ENCODE measurements at places on chromosomes 2 and 18. TPM values are rescaled to one million over a fixed set of nuclear protein-coding genes. Genes with fewer than 3 reads are reported as not detected.

GRCh38 chr2:176468457-176469113 is 199.3 kb downstream of the MTX2 start:
- peaks cover 3% of the 10 kb centered on the region for H3K36me3 ChIP-seq
- no peak for DNase-seq
- H3K27ac ChIP-seq, result no peak overlapping the region

DNA sequence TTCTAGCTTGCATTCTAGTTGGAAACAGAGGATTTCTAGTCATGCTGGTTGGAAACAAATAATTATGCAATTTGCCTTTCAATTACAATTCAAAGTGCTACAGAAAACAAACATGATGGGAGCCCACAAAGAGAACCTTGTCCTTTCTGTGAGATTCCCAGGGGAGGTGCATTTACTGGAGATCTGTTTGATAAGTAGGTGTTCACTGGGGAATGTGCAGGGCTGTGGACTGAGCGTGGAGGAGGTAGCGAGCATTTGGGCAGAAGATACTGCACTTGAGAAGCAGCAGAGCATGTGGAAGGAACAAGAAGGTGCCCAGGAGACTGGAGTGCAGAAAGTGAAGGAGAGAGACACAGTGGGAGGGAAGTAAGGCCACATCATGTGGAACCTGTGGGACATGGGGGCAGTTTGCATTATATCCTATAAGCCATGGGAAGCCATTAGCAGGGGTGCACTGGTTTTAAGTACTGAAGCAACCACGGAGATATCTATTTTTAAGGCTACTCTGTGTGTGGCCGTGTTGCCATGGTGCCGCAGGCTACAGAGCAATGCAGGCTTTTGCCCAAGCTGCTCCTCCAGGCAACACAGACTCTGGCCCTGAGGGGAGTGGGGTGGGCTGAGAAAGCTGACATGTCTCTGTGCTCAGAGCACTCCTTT is 154.0 kb downstream of the ANTXR1 start:
- DNase-seq, result no peak
- no peak overlapping the region for H3K4me3 ChIP-seq
- no peak overlapping the region for H3K27ac ChIP-seq
- peaks cover 2% of the 10 kb centered on the region for H3K4me1 ChIP-seq
- H3K36me3 ChIP-seq, result no peaks in the 10 kb centered on the region

DNA sequence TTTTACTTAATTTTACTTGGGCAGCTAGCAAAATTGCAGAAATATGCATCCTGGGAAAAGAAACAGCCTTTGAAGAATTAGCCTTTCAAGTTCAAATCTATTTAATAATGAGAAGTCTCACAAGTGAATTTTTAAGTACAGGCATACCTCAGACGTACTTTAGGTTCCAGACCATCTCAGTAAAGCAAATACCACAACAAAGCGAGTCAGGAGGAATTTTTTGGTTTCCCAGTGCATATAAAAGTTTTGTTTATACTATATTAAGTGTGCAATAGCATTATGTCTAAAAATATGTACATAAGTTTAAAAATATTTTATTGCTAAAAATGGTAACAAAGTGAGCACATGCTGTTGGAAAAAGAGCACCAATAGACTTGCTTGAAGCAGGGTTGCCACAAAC is 50.8 kb upstream of the TWSG1 start:
- H3K36me3 ChIP-seq, result peaks cover 32% of the 10 kb centered on the region
- no peak overlapping the region for H3K27ac ChIP-seq
- no peak overlapping the region for H3K4me3 ChIP-seq
- H3K4me1 ChIP-seq, result no peaks in the 10 kb centered on the region
- DNase-seq, result no peak

DNA sequence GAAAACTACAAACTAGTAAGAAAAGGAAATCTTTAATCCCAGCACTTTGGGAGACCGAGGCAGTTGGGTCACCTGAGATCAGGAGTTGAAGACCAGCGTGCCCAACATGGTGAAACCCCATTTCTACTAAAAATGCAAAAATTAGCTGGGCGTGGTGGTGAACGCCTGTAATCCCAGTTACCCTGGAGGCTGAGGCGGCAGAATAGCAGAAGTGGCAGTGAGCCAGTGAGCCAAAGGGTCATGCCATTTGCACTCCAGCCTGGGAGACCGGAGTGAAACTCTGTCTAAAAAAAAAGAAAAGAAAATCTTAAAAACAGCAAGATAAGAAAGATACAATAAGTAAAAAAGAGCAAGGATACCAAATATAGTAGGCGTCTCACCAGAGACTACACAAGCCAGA is 502.9 kb upstream of the ID2 start:
- no peaks in the 10 kb centered on the region for H3K4me1 ChIP-seq
- no peak for DNase-seq
- H3K4me3 ChIP-seq, result no peak overlapping the region
- no peak overlapping the region for H3K27ac ChIP-seq
- H3K27me3 ChIP-seq, result no peaks in the 10 kb centered on the region

- DNase-seq, result no peak
- no peak overlapping the region for H3K4me3 ChIP-seq
- no peaks in the 10 kb centered on the region for H3K36me3 ChIP-seq
- H3K27me3 ChIP-seq, result no peaks in the 10 kb centered on the region
Measured at GRCh38 chr2:210795506-210795905, 239.1 kb downstream of the CPS1 start.

DNA sequence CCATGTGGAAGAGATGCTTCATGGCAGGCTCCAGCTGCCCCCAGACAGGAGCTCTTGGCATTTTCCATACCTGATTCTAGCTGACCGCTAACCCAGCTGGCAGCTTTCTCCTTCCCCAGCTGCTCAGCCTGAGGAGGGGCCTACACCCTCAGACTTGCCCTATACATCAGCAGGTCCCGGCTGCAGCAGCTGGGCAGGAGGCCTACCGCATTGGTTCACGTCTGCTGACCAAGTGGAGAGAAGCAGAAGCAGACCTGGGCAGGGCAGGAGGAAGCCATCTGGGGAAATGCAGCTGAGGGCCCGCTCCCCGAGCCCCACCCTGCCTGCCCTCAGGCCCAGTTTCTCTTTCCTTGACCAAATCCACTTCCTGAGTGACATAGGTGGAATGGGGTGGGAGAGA is 50.7 kb downstream of the LBH start:
- no peak for DNase-seq
- H3K27ac ChIP-seq, result no peak overlapping the region
- H3K4me1 ChIP-seq, result peaks cover 19% of the 10 kb centered on the region
- peaks cover 1% of the 10 kb centered on the region for H3K27me3 ChIP-seq
- H3K36me3 ChIP-seq, result peaks cover 4% of the 10 kb centered on the region

GRCh38 chr2:226220511-226220910 is 579.1 kb downstream of the IRS1 start:
- no peak overlapping the region for H3K27ac ChIP-seq
- peaks cover 3% of the 10 kb centered on the region for H3K27me3 ChIP-seq
- H3K4me3 ChIP-seq, result no peak overlapping the region
- H3K36me3 ChIP-seq, result no peaks in the 10 kb centered on the region
- DNase-seq, result no peak

DNA sequence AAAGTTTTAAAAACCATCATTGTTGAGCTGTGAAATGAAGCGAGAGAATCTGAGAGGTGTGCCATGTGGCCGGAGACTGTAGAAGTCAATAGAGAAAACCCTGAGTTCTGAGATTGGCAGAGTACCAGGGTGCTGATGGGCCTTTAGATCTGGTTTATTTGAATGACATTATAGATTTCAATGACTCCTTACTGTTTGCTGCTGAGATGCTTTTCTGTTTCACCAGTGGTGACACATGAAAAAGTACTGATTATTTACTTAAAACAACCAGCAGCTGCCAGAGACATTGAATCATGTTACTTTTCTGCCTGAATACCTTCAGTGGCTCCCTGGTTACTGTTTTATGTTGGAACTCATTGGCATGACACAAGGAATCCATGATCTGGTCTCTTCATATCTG is 602.7 kb upstream of the ZNF804A start:
- no peak for DNase-seq
- no peaks in the 10 kb centered on the region for H3K27me3 ChIP-seq
- no peak overlapping the region for H3K27ac ChIP-seq
- H3K4me1 ChIP-seq, result no peaks in the 10 kb centered on the region

DNA sequence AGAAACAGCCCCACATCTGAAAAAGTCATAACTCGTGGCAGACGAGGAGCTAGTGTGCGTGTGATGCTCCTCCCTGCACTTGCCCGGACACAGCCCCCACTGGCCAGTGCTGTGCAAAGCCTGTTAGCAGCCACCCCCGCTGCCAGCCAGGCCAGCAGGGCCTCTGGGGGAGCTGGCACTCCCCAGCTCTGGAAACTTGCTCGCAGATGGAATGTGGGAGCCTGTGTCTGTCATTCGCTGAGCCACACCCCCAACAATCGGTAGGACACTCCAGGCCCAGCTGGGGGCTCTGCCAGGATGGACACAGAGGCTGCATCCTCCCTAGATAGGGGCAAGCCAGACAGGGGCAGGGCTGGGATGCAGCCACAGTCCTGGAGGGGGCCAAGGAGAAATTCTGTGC is 62.4 kb upstream of the ATG16L1 start:
- H3K27ac ChIP-seq, result peak overlapping the region; percentile 20
- no peaks in the 10 kb centered on the region for H3K27me3 ChIP-seq
- no peak for DNase-seq
- H3K36me3 ChIP-seq, result peaks cover 73% of the 10 kb centered on the region
- peaks cover 3% of the 10 kb centered on the region for H3K4me1 ChIP-seq

- no peak overlapping the region for H3K27ac ChIP-seq
- no peak overlapping the region for H3K4me3 ChIP-seq
- no peaks in the 10 kb centered on the region for H3K36me3 ChIP-seq
- H3K27me3 ChIP-seq, result peaks cover 4% of the 10 kb centered on the region
- DNase-seq, result no peak
Measured at GRCh38 chr2:175852879-175853615, 149.0 kb downstream of the LNPK start.

GRCh38 chr2:29222381-29223179 is 107.4 kb downstream of the CLIP4 start:
- H3K27ac ChIP-seq, result no peak overlapping the region
- no peaks in the 10 kb centered on the region for H3K27me3 ChIP-seq
- no peak for DNase-seq

DNA sequence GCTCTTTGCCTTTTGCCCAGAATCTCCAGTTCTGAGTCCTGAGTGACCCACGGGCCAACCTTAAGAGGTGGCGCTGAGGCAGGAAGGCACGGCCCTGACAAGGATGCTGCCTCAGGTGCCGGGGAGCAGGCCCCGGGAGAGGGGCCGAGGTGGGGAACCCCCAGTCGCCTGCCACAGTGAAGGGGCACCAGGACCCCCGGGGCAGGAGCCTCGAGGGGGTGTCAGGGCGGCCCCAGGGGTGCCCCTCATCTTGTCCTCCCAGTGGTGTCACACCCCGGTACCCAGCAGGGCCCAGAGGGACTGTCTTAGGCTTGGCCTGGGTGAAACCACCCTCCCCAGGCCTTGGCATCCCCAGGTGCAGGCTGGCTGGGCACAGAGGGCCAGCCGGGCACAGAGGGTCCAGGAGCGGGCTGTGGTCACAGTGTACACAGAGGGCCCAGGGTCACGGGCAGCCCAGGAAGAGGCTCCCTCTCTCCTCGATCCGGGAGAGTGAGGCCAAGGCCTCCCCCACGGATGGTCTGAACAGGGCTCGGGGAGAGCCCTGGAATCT is 1.0 kb downstream of the PDCD1 start:
- peak overlapping the region; percentile 83 for H3K27ac ChIP-seq
- no peak for DNase-seq
- peaks cover 30% of the 10 kb centered on the region for H3K4me1 ChIP-seq
- H3K4me3 ChIP-seq, result peak overlapping the region; percentile 55
- H3K27me3 ChIP-seq, result no peaks in the 10 kb centered on the region

- no peak overlapping the region for H3K4me3 ChIP-seq
- DNase-seq, result no peak
- peaks cover 38% of the 10 kb centered on the region for H3K4me1 ChIP-seq
- no peaks in the 10 kb centered on the region for H3K27me3 ChIP-seq
Measured at GRCh38 chr2:204900910-204901309, 355.6 kb downstream of the PARD3B start.

GRCh38 chr2:160533482-160533881 is 39.9 kb upstream of the RBMS1 start:
- H3K4me3 ChIP-seq, result no peak overlapping the region
- H3K36me3 ChIP-seq, result no peaks in the 10 kb centered on the region
- no peak for DNase-seq
- H3K27ac ChIP-seq, result no peak overlapping the region

- no peak overlapping the region for H3K27ac ChIP-seq
- no peaks in the 10 kb centered on the region for H3K4me1 ChIP-seq
- no peaks in the 10 kb centered on the region for H3K36me3 ChIP-seq
- no peak overlapping the region for H3K4me3 ChIP-seq
- DNase-seq, result no peak
Measured at GRCh38 chr18:64044616-64045015, 74.7 kb downstream of the SERPINB8 start.

GRCh38 chr2:170819680-170820664 is 3.3 kb downstream of the GAD1 start:
- peaks cover 2% of the 10 kb centered on the region for H3K36me3 ChIP-seq
- DNase-seq, result no peak
- peaks cover 60% of the 10 kb centered on the region for H3K4me1 ChIP-seq

- no peaks in the 10 kb centered on the region for H3K27me3 ChIP-seq
- H3K4me1 ChIP-seq, result peaks cover 73% of the 10 kb centered on the region
- DNase-seq, result peak; percentile 76
- H3K4me3 ChIP-seq, result peak overlapping the region; percentile 66
- H3K36me3 ChIP-seq, result peaks cover 32% of the 10 kb centered on the region
Measured at GRCh38 chr2:197255543-197255942, 55.0 kb downstream of the ANKRD44 start.

DNA sequence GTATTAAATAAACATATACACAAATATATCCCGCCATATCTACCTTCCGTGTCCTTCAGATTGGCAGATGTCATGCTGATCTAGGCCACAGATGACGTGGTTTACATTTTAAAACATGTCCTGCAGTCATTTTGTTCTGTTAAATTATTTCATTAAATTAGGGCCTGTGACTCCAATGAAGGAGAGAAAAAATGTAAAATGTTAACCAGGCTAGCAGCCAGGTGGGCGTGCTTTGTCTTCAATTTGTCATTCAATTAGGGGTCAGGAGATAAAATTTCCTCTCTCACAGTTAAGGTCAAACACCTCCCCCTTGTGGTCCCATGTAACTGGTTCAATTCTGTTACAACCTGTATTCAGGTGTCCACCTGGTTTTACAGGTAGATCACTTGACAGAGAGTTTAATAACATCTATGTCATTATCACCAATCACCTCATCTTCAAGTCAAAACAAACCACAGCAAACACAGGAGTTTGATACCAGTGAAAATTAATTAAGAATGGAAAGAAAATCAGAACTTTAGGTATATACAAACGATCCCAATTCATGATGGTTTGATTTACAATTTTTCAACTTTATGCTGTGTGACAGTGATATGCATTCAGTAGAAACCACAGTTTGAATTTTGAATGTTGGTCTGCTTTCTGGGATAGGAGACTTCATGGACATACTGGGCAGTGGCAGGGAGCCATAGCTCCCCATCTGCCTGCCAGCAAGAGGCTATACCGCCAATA is 339.4 kb downstream of the CMPK2 start:
- no peak overlapping the region for H3K4me3 ChIP-seq
- no peak for DNase-seq
- H3K36me3 ChIP-seq, result no peaks in the 10 kb centered on the region
- H3K4me1 ChIP-seq, result no peaks in the 10 kb centered on the region
- H3K27ac ChIP-seq, result no peak overlapping the region

Gene DSG1
- not detected for total RNA-seq

Gene SKOR2
- total RNA-seq, result not detected

Gene MAL
- 339 TPM for total RNA-seq

Gene NYAP2
- not detected for total RNA-seq

Gene GRB14
- total RNA-seq, result not detected

Gene DTNB
- total RNA-seq, result 31.0 TPM

Gene TYMS
- 421 TPM for total RNA-seq

Gene ACVR1C
- total RNA-seq, result 2.2 TPM
